ENCODE measurements at places on chromosomes 2 and 18.
A peak's percentile ranks its signal among the peaks of the same experiment; 100 is the strongest.

DNA sequence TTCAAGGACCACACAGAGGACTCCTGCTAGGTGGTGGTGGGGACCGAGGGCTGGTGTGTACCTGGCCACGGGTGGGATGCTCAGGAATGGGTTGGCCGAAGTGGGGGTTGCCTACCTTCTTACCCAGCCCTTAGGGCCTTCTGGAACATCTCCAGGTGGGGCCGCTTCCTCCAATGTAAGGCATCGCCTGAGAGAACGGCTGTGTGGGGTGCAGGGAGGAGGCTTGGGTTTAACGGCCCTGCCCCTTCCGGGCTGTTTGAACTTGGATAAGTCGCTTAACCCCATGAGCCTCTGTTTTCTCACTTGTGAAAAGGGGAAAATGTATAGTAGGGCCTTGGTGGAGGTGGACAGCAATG, 35.0 kb downstream of the EMILIN2 start:
- peak; percentile 54 for DNase-seq

GRCh38 chr2:39513641-39514094, 76.6 kb upstream of the MAP4K3 start:
- no peak for DNase-seq

DNA sequence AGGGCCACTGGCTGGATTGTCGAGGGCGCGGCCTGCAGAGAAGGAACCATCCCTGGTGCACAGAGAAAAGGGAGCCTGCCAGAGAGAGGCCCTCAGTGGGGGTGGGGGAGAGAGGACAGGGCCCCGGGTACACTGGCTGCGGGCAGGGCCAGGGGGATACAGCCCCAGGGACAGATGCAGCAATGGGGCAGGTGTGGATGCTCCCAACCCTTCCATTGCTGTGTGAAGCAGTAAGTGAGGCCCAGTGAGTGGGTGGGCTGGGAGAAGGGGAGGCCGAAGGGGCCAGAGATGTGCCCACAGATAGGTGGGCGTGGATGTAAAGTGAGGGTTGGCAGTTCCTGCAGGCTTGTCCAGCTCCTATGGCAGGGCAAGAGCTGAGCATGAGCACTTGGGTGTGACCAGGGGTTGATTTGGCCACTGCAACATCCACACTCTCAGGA, 7.4 kb downstream of the AGXT start:
- DNase-seq = no peak

DNA sequence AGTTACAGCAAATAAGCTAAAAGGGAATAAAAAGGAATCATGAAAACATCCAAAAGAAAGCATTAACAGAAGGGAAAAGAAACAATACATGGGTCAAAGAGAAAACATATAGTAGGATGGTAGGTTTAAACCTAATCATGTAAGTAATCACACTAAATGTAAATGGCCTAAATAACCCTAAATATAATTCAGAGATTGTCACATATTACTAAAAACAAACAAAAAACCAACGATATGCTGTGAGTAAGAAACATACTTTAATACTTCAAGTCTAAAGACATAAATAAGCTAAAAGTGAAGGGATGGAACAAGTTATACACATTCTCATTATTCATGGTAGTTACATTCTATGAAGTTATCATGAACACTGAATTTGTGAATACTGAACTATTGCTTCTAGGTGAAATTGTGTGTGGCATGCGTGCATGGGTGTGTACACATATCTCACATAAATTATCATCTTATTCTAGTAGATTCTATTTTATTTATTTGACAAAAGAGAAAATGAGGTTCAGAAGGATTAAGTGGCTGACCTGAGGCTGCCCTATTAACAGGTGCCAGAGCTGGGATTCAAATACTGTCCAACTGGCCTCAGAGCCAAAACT, 170.9 kb downstream of the SEPTIN10 start:
- DNase-seq = no peak

GRCh38 chr2:68318914-68319397, 793 bp downstream of the CNRIP1 start:
- no peak for DNase-seq

- DNase-seq = no peak
These were observed 20.4 kb downstream of the COL6A3 start for GRCh38 chr2:237393523-237393922.

DNA sequence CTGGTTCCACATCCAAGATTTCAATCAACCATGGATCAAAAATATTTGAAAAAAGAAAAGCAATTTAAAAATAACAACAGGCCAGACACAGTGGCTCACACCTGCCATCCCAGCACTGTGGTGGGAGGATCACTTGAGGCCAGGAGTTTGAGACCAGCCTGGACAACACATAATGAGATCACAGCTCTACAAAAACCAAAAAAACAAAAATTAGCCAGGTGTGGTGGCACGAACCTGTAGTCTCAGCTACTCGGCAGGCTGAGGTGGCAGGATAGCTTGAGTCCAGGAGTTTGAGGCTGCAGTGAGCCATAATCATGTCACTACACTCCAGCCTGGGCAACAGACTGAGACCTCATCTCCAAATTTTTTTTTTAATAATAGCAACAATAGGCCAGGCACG, 13.4 kb upstream of the SPATA3 start:
- DNase-seq = no peak

DNA sequence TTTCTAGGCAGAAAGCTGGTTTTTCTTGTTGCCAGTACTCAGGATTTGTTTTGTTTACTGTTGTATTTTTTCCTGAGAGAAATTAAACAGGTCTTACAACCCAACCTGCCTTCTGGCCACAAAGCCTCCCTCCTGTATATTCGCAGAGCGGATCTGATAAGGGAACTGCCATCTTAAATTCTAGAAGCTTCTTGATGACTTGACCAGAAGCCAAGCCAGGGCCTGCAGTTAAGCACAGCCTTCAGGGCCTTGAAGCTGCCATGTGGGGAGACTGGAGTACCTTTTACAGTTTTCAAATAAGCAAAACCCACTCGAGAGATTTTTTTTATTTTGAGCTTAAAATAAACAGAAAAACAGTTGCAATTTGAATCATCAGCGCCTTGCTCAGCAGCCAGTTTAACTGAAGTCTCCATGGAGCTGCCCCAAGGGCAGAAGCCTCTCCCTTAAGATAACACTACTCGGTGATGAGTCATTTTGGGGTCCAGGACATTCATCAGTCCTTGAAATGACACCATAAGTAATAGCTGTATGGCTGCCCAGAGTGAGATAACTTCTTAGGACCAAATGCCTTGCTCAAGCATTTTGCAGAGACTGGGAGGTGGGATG, 51.5 kb upstream of the PHLPP1 start:
- DNase-seq = peak; percentile 41

- no peak for DNase-seq
These were observed 7.8 kb upstream of the IL1R2 start for GRCh38 chr2:101983928-101984327.

- no peak for DNase-seq
These were observed 221.9 kb upstream of the AGAP1 start for GRCh38 chr2:235271936-235272335.

DNA sequence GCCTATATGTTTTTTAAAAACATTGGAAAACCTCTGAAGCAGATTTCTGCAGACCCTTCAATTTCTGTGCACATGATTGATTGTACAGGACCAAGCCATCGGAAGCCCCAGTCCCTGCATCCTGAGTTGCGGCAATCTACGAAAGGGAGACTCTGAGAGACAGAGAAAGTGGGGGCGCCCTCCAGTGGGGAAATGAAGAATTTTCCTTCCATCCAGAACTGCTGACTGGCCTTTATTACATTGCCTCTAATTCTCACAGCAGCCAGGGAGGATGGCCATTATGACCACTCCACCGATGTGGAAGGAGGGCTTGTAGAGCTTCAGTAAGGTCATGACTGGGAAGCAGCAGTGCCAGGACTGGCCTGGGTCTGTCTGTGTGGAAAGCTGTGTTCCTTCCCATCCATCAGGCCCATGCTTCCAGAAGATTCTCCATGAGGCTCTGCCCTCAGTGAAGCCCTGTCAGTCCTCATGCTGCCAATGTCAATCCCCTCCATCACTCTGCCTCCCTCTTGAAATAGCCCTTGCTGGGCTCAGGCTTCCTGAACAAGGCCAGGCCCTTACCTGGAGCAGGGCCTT, 20.0 kb upstream of the RESP18 start:
- DNase-seq = peak; percentile 24

- no peak for DNase-seq
These were observed 6.8 kb upstream of the CFLAR start for GRCh38 chr2:201109186-201109585.

- DNase-seq = no peak
These were observed 142.4 kb downstream of the CAPN13 start for GRCh38 chr2:30664761-30665358.

DNA sequence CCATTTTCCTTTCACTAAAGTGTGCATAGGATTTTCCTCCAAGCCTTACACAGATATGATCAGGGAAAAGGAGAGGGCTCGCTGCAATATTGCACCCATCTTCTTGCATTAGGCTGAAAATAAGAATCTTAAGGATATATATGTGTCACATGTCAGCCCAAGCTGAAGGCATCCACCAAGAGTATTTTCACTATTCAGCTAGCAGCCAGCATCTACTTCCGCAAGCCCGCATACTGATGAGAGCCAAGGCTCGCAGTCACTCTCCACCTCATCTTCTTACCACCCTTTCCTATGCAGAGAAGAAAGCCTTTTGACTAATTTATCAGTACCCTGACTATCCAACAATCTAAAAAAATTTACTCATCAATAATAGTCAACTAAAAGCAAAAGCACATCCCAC, 6.1 kb downstream of the TMEM163 start:
- DNase-seq = no peak

- DNase-seq = no peak
These were observed 43.5 kb downstream of the CWC22 start for GRCh38 chr2:179963626-179964025.

- DNase-seq = no peak
These were observed 257.0 kb upstream of the RAB6C start for GRCh38 chr2:129722306-129723019.

GRCh38 chr2:58866527-58866926, 625.4 kb upstream of the FANCL start:
- DNase-seq = no peak

DNA sequence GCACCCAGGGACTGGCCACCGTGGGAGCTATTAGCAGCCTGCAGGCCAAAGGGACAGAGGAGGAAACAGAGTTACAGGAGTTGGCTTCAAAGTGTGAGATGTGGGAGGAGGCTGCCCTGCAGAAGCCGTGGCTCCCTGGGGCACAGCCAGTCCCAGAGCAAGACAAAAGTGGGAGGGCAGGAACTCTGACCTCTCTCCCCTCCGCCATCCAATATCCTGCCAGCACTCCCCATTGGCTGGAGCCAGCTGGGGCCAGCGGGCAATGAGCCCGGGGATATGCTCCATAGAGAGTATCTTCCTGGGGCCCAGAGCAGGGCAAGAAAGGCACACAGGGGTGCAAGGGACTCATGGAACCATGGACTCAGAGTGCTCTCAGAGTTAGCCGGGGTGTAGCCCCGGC, 143.1 kb downstream of the INHBB start:
- DNase-seq = no peak

DNA sequence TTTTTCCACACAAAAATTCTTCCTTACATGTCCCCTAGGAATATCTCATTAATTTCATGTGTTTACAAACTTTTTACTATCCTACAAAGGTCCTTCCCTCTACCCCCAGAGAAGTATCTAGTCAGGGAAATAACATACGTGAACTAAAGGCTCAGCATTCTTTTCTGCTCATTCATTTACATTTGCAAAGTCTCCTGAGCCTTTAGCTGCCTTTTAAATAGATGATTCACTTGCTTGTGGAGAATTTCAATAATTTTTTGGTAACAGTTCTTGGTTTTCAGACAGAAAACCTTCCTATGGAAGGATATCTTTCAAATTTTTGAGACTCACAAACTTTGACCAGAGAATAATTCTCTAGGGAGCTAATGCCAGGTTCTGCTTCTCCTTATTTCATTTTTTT, 81.5 kb upstream of the RMDN2 start:
- no peak for DNase-seq

DNA sequence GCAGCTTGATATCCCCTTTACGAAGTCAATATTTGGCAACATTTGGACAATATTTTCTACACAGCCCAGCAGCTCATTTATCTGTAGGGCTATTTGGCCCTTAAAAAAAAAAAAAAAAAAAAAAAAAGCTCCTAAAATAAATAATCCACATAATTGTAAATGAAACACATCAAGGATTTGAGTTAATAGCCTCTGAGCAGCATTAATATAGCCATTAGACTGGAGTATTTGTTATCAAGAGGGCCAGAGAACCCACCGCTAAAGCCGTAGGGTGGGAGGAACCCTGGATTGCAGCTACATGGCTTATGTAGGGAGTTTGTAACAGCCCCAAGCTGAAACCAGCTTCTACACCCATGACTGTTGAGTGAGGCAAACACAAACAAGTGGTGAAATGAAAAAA, 84.5 kb downstream of the RNF152 start:
- no peak for DNase-seq

DNA sequence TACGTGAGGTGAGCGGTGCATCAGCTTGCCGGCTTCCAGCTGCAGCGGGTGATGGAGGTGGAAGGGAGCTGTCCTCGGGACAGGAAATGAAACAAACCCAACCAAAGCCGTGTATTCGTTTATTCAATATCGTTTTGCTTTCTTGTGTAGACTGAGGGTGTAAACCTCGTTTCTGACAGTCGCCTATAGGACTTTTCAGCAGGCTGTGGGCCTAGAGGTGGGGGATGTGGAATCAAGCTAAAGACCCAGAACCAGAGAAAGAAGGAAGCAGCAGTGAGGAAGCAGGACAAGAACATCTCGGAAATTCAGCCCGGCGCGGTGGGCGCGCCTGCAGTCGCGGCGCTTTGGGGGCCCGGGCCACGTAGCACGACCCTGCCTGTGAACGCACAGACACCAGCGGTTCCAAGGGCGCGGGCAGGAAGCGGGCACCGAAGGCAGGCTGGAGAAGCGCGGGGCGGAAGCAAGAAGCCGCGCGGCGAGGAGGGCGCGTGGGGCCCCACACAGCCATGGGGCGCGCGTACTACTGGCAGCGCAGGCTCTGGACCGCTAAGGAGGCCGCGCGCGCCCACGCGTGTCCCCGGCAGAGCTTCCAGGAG, 755 bp upstream of the ATP9B start:
- DNase-seq = no peak

GRCh38 chr2:191983186-191983585, 136.3 kb upstream of the CAVIN2 start:
- DNase-seq = no peak

DNA sequence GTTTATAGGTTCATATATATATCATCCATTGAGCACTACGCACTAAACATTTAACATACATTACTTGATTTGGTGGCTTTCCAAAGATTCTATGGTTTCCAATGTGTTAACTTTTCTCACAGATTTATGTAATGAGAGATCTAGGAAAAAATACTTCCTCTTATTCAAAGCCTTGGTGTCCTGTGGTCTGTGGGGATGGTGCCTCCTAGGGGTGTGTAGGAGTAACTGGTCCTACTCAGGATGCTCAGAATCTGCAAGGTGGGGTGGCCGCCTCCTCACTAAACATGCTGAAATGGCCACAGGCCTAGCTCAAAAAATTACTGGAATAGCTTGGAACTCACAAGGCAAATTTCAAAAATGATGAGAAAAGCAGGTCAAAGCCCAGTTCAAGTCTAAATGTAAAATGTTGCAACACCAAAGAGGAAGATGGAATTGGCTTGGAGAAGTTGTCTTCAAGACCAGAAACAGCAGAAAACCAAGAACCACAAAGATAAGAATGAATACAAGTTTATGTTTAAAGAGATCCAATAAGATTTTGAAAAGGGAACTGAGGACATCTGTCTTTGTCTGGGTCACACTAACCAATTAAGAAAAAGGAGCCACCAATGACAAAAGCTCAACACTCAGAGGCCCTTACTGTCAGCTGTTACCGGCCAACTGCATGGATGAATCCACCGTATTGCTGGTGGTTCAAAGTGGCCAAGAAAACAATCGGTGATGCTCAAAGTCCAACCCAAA, 11.5 kb downstream of the GPR55 start:
- no peak for DNase-seq
